Fibroblast of gingiva (primary cell): ENCODE measurements at places on chromosomes 4 and X.
A peak's percentile ranks its signal among the peaks of the same experiment; 100 is the strongest.

GRCh38 chr4:65665771-65666523, 4.3 kb downstream of the EPHA5 start:
- no peak for DNase-seq

DNA sequence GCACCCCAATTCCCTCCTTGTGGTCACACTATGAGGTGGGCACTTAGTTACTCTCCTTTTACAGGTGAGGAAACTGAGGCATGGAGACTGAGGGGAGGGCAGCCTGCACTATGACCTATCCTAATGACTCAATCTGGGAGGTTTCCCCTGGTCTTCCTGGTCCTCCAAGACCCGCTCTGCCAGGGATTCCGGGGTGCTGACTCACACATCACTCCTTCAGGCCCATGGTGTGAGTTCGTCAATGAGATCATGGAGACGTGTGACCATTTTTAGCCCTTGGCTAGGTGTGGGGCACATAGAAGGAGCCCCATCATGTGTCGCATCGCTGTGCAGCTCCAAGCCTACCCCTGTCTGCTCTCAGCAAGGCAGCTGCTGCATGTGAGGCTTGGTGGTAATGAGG, 32.4 kb upstream of the BCOR start:
- DNase-seq = no peak

GRCh38 chrX:79096145-79096556, 48.3 kb upstream of the GPR174 start:
- DNase-seq = no peak

- DNase-seq = peak; percentile 31
Measured at GRCh38 chr4:33649015-33649414, 2595.3 kb downstream of the ARAP2 start.

- no peak for DNase-seq
Measured at GRCh38 chr4:74073358-74073757, 25.6 kb downstream of the CXCL2 start.

DNA sequence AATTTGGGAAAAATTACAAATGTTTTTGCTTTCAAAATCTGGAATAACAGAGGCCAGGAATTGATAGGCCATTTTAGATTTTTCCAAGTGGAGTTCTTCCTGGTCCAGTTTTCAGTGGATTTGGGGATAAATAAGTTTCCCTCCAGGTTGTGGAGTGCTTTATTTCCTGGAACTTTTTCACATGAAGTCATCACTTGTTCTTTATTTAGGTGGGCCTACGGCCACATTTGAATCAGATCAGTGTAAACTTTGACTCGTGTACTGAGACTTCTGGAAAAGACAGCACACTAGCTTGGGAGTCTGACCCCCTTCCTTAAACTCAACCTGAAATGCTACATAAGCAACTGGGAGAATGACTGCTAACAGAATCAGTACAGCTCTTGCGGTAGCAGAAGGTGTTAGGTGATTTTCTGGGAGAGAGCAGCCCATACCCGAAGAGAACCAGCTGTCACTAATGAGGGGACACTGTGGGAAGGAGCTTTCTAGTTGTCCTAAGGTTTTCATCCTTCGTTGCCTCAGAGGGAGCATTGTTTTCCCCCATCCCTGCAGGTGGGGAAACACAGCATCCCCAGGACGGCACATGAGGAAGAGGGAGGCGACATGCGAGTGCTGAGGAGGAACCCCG, 235.2 kb upstream of the FAT1 start:
- DNase-seq = no peak

GRCh38 chr4:62003695-62004094, 803.6 kb downstream of the ADGRL3 start:
- DNase-seq = no peak

DNA sequence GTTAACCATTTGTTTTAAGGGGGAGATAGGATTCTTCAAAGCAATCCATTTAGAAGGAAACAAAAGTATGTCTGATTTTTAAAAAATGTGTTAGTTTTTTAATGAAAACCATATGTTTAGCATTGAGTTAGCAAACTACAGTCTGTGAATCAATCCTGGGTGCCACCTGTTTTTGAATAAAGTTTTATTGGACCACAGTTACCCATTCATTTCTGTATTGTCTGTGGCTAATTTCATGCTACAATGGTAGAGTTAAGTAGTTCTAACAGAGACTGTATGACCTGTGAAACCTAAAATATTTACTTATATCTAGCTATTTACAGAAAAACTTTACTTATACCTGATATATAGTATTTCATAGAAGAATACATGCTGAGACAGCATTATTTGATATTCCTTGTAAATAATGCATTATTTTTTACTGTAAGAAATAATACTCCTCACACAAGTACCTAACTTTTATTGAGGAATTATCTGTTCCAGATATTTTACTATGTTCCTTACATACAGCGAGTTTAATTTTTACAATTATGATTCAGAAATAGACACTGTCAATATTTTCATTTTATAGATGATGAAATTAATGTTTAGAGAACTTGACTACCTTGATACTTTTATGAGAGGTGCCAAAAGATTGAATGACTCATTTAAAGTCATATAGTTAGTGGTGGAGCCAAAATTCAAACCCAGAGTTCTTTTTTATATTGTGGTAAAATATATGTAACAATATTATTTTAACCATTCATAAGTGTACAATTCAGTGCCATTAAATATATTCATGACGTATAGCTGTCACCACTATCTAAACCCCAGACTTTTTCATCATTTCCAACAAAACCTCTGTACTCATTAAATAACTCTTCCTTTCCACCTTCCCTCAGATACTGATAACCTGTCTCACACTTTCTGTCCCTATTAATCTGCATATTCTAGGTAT, 122.0 kb downstream of the GLUD2 start:
- DNase-seq = no peak

DNA sequence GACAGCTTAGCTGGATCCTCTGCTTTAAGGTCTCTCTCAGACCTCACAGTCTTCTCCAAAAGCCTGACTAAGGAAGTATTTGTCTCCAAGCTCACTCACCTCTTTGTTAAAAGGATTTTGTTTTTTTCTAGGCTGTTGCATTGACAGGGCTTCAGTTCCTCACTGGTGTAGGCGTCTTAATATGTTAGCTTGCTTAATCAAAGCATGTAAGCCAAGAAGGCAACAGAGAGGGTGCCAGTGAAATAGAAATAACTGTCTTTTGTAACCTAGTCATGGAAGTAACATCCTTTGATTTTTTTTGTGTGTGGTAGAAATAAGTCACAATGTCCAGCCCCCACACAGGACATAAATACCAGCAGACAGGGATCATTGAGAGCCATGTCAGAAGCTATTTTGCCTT, 58.8 kb downstream of the FIP1L1 start:
- DNase-seq = peak; percentile 38

GRCh38 chr4:27148211-27148895, 287.7 kb downstream of the STIM2 start:
- DNase-seq = no peak

- DNase-seq = no peak
Measured at GRCh38 chrX:50747471-50747900, 66.5 kb downstream of the SHROOM4 start.

- no peak for DNase-seq
Measured at GRCh38 chrX:25976683-25977310, 161.3 kb upstream of the MAGEB18 start.

GRCh38 chr4:158823461-158823873, 54.6 kb downstream of the FNIP2 start:
- no peak for DNase-seq

DNA sequence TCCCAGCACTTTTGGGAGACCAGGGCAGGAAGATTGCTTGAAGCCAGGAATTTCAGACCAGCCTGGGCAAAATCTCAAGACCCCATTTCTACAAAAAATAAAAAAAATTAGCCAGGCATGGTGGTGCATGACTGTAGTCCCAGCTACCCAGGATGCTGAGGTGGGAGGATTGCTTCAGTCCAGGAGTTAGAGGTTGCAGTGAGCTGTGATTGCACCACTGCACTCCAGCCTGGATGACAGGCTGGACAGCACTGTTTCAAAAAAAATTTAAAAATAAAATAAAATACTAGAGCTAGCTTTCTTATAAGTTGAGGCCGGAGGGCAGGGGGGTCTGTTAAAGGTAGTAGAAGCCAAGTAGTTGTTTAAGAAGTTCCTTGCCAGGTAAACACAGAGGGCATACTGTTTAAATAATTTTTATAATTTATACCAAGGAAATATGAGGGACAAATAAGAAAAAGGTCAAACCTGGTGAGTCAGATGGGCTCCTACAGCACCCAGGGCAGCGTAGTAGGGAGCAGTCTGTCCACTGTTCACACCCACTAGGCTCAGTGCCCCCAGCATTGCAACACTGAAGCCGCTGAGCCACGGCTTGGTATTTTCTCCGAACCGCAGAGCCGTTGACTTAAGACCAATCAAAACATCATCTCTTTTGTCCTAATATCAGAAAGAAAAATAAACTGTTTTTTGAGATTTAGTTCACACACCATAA, 17.3 kb downstream of the COQ2 start:
- DNase-seq = peak; percentile 99

DNA sequence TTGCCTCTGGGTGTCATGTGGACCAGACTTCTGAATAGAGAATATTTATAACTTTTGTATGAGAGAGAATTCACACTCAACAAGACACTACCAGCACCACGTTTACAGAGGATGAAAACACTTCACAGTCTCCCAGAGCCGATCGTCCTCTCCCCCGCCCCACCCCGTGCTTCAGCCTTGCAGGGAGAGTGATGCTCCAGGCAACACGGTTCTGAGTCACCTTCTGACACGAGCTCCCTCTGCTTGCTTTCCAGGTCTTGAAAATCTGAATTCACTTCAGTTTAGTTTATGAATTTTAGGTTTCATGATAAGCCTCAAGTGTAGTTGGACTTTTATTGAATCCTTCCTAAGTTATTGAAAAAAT, 59.8 kb downstream of the CPLX1 start:
- DNase-seq = no peak

GRCh38 chrX:119736206-119736764, 22.1 kb upstream of the SOWAHD start:
- no peak for DNase-seq

- DNase-seq = no peak
Measured at GRCh38 chrX:100663642-100664041, 19.6 kb downstream of the SRPX2 start.

- DNase-seq = no peak
Measured at GRCh38 chr4:24808955-24809354, 13.6 kb downstream of the SOD3 start.

DNA sequence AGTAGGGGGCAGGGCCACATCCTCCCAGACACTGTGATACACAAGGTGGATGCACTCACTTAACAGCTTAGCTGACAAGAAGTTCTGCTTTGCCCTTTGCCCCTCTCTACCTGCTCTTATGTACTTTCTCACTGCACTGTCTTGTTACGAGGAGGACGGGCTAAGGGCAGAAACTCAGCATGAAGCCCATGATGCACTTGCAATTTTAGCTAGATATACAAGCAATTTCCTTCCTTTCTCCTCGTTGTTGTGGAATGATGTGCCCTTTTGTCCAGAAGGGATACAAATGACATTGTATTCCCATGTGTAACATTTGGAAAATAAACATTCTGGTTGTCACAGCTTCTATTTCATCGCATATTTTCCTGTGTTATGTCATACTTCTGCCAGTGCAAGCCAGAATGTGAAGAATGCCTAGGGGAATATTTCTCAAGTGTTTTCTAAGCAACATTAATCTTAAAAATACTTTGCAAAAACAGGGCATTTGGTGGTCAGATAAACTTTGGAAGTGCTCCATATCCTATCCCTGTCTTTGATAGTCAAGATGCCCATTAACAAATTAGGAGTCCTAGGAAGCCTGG, 47.2 kb downstream of the MAOA start:
- DNase-seq = peak; percentile 85

DNA sequence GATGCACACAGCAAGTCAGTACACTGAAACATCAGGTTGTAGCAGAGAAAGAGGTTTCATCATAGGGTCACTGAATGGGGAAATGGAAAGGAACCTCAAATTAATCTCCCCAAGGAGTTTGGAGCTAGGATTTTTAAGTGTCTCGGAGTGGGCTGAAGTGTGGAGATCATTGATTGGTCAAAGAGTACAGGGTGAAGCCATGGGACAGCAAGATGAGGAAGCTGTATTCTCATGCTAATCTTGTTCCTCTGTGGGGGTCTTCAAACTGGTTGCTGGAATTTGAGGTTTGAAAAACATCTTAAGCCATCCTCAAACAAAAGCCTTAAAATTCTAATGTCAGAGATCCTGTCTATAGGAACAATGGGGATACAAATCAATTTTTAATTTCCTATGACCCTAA, 78.8 kb upstream of the TEX13A start:
- no peak for DNase-seq

DNA sequence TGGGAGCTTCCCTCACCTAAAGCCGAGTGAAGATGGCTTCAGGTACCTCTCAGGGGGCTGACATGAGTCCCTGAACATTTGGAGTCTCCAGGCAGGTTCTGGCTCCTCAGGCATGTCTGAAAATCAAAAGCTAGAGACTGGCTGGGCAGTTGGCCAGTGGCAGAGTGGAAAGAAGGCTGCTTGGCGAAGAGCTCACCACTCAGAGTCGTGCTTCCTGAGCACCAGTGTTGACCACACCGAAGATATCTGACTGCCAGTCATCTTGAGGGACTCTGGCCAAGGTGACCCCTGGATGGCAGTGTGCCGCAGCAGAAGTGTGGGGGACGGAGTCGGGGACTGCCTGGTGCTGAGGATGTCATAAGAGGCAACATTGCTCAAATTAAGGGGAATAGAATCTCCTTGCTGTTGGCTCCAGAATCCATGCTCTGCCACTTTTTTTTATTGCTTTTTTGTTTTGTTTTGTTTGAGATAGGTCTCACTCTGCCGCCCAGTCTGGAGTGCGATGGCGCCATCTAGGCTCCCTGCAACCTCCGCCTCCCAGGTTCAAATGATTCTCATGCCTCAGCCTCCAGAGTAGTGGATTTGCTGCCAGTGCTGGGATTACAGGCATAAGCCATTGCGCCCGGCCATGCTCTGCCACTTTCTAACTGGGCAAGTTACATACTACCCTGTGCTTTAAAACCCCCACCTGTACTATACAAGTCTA, 172.5 kb upstream of the GATB start:
- DNase-seq = no peak

GRCh38 chr4:38532908-38533499, 131.0 kb upstream of the KLF3 start:
- DNase-seq = no peak

DNA sequence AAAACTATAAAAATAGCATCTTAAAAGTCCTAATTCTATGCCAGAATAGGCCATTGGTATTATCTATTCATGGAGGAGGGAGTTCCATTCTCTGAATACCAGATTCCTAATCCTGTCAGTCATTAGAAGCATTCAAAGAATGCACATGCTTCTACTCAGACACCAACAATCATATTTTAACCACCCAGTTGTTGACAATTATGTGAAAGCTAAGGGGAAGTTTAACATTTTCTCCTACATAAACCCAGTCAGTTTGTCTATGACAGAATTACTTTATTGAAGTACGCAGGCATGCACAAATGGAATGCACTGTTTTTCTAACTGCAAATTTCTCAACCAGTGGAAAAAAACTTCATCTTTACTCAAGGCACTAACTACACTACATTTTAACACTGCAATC, 69.6 kb upstream of the MTNR1A start:
- DNase-seq = peak; percentile 73

- DNase-seq = peak; percentile 82
Measured at GRCh38 chr4:83074086-83074704, 39.2 kb downstream of the COPS4 start.

GRCh38 chrX:133970076-133970475, 15.3 kb downstream of the GPC3 start:
- no peak for DNase-seq

GRCh38 chr4:110994781-110995180, 371.9 kb upstream of the PITX2 start:
- DNase-seq = no peak

GRCh38 chrX:16577483-16578029, 72.4 kb upstream of the S100G start:
- DNase-seq = no peak

- DNase-seq = peak; percentile 79
Measured at GRCh38 chrX:22950269-22951266, 49.2 kb upstream of the DDX53 start.
